ENCODE measurements at places on chromosomes 16 and 17. TPM values are rescaled to one million over a fixed set of nuclear protein-coding genes. Genes with fewer than 3 reads are reported as not detected.

CCL1 gene
- 0.87 TPM for total RNA-seq

GRCh38 chr17:31078290-31078689 is 16.5 kb upstream of the NF1 start:
- no peak for DNase-seq

- DNase-seq = no peak
Measured at GRCh38 chr16:48330189-48330840, 54.9 kb downstream of the SIAH1 start.

PLEKHH3 gene
- 0.85 TPM for total RNA-seq

GRCh38 chr17:27323538-27324215 is 29.8 kb downstream of the WSB1 start:
- no peak for DNase-seq

SYNGR3 gene
- 1.3 TPM for total RNA-seq

FN3K gene
- total RNA-seq = 2.0 TPM

DNA sequence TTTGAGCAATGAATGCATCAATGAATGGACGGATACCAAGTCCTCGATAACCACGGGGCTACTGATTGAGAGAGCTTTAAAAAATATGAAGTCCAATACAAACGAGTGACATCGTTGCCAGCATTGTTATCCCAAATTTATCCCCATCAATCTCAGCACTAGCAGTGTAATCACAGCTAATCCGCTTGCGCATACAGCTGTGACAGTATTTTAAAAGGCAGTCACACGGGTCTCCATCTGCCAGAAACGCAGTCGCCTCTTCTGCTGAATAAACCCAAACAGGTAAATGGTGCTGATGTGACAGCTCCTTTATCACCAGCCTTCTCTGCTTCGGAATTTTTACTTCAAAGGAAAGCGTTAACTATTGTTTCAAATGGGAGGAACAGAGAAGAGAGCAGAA is 311.1 kb downstream of the XYLT1 start:
- no peak for DNase-seq
